ENCODE measurements at places on chromosomes 11 and 22. TPM values are rescaled to one million over a fixed set of nuclear protein-coding genes. Genes with fewer than 3 reads are reported as not detected.
A peak's percentile ranks its signal among the peaks of the same experiment; 100 is the strongest.

BUD13 gene
- 19.9 TPM for total RNA-seq

IGSF22 gene
- total RNA-seq, result 5.3 TPM

ARHGEF17 gene
- 0.23 TPM for total RNA-seq

- no peak overlapping the region for H3K4me3 ChIP-seq
- H3K27ac ChIP-seq, result no peak overlapping the region
- H3K36me3 ChIP-seq, result no peaks in the 10 kb centered on the region
- H3K4me1 ChIP-seq, result no peaks in the 10 kb centered on the region
Measured at GRCh38 chr11:7072401-7073028, 16.3 kb upstream of the RBMXL2 start.

DNA sequence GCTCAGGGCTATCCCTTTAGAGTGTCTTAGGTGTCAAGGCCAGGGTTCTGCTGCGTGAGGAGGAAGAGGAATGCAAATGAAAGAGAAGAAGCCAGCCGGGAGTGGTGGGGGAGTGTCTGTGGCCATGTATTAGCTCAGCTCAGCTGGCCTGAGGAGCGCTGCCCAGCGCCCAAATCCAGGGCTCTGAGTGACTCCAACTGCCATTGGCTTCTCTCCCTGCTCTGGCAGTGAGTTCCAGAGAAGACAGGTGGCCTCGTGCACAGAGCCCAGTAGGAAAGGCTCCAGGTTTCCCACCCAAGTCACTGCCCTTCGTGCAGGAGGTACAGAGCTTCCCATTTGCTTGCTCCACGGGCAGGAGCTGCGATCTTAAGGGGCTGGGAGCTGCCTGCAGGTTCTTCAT lies 302.0 kb downstream of the KIRREL3 start:
- no peak overlapping the region for H3K27ac ChIP-seq
- H3K4me3 ChIP-seq, result no peak overlapping the region
- DNase-seq, result no peak

- no peak for DNase-seq
- H3K36me3 ChIP-seq, result no peaks in the 10 kb centered on the region
- no peak overlapping the region for H3K4me3 ChIP-seq
- H3K27ac ChIP-seq, result no peak overlapping the region
Measured at GRCh38 chr22:44246615-44247326, 66.0 kb downstream of the SHISAL1 start.

DNA sequence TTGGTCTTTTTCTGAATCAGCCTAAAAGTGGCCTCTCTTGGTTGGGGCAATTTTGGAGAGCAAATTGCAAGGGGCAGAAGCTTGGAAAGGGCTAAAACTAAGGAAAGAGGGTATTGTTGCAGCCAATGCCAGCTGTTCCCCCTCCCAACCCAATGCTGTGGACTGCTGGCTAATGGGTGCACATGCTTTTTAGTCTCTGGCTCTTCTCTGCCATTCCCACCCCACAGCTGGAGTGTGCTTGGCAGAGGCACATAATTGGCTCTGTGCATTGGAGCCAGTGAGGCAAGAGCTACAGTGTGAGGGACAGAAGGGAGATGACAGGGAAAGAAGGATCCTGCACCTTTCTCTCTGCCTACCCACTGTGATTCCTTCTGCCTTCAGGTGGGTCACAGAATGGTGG lies 140.0 kb downstream of the NECTIN1 start:
- H3K27me3 ChIP-seq, result peaks cover 10% of the 10 kb centered on the region
- no peak overlapping the region for H3K4me3 ChIP-seq
- no peak overlapping the region for H3K27ac ChIP-seq
- no peaks in the 10 kb centered on the region for H3K36me3 ChIP-seq
- DNase-seq, result no peak

DNA sequence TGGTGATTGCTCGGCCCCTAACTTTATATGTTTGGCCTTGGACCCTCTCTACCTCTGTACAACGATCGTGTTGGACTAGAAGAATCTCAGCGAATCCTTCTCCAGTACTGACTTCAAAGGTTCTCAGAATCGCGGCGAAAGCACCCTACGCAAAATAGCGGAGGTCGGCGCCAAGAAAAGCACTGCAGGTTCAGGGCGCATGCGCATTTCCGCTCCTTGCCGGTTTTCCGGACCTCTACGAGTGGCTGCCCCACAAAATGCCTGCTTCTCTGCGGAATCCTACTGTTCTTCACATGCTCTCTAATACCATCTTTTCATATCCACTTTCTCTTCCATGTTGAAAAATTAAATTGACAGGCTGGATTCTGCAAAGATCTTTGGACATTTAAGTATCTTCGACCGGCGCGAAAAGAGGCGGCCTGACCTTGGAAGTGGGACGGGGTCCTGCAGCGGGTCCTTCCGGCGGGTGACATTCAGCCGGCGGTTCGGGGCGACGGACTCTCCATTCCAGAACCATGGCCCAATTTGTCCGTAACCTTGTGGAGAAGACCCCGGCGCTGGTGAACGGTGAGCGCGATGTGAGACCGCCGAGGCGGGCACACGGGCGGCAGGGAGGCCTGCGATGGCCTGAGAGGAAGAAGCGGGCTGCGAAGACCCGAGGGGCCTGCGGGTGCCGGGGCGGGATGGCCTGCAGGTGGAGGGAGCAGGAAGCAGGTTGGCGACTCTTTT lies at the start of gene ATP5MG:
ATP5MG (plus strand) TSS at position 456 of the 729 bp plus-strand sequence; CDS start at position 516, 60 bp downstream.
- peaks cover 18% of the 10 kb centered on the region for H3K36me3 ChIP-seq
- H3K27ac ChIP-seq, result peak within 1 kb of the TSS; percentile 82
- H3K27me3 ChIP-seq, result no peaks in the 10 kb centered on the region
- DNase-seq, result peak; percentile 94

- no peak for DNase-seq
- no peak overlapping the region for H3K27ac ChIP-seq
- H3K36me3 ChIP-seq, result no peaks in the 10 kb centered on the region
- no peak overlapping the region for H3K4me3 ChIP-seq
- H3K4me1 ChIP-seq, result no peaks in the 10 kb centered on the region
Measured at GRCh38 chr22:48210198-48210580, 1447.7 kb downstream of the TBC1D22A start.

GRCh38 chr22:49749885-49750510 lies 77.7 kb downstream of the BRD1 start:
- H3K4me3 ChIP-seq, result no peak overlapping the region
- H3K4me1 ChIP-seq, result no peaks in the 10 kb centered on the region
- DNase-seq, result no peak
- H3K27me3 ChIP-seq, result no peaks in the 10 kb centered on the region
- no peak overlapping the region for H3K27ac ChIP-seq

DNA sequence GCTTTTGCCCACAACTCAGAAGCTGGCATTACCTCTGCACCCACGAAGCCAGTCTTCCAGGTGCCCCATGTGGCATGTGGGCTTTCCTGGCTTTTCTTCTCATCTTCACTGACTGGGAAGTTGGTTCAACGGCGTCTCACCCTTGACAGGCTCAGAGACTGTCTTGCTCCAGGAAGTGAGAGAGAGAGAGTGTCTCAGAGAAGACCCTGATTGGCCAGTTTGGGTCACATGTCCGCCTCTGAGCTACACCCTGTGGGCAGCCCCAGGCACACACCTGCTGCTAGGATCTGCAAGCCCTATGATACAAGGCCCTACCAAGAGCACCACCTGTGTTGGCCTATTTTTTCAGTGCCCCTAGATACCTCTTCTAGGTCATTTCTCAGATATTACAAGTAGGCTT lies 39.0 kb downstream of the RTL6 start:
- no peak overlapping the region for H3K4me3 ChIP-seq
- no peaks in the 10 kb centered on the region for H3K27me3 ChIP-seq
- no peak overlapping the region for H3K27ac ChIP-seq
- H3K36me3 ChIP-seq, result no peaks in the 10 kb centered on the region

GRCh38 chr11:65329478-65329877 lies 4.2 kb upstream of the DPF2 start:
- H3K4me3 ChIP-seq, result no peak overlapping the region
- no peak for DNase-seq
- H3K36me3 ChIP-seq, result no peaks in the 10 kb centered on the region
- no peak overlapping the region for H3K27ac ChIP-seq
- H3K27me3 ChIP-seq, result no peaks in the 10 kb centered on the region
- H3K4me1 ChIP-seq, result peaks cover 6% of the 10 kb centered on the region

DNA sequence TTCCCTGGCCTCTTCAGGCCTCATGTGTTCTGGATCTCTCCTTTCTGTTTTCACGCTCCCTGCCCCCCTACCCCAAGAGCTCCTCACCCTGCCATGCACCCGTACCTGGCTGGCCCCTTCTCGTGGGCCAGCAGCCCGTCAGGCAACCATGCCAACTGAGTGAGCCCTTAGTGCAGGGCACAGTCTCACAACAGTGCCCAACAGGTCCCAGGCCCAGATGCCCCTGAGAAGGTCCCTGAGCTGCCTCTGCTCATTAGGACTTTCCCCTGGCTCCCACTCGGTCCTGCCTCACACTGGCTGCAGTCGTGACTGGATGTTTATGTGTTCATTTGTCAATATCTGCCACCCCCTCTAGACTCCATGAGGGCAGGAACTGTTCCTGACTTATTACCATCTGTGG lies 44.8 kb upstream of the IGSF9B start:
- H3K4me1 ChIP-seq, result no peaks in the 10 kb centered on the region
- no peak overlapping the region for H3K27ac ChIP-seq
- no peak overlapping the region for H3K4me3 ChIP-seq

GRCh38 chr22:37018815-37019308 lies 385 bp downstream of the TST start:
- H3K4me1 ChIP-seq, result peaks cover 8% of the 10 kb centered on the region
- DNase-seq, result no peak
- no peaks in the 10 kb centered on the region for H3K27me3 ChIP-seq
- H3K36me3 ChIP-seq, result no peaks in the 10 kb centered on the region
- H3K4me3 ChIP-seq, result peak overlapping the region; percentile 35
- peak overlapping the region; percentile 35 for H3K27ac ChIP-seq

DNA sequence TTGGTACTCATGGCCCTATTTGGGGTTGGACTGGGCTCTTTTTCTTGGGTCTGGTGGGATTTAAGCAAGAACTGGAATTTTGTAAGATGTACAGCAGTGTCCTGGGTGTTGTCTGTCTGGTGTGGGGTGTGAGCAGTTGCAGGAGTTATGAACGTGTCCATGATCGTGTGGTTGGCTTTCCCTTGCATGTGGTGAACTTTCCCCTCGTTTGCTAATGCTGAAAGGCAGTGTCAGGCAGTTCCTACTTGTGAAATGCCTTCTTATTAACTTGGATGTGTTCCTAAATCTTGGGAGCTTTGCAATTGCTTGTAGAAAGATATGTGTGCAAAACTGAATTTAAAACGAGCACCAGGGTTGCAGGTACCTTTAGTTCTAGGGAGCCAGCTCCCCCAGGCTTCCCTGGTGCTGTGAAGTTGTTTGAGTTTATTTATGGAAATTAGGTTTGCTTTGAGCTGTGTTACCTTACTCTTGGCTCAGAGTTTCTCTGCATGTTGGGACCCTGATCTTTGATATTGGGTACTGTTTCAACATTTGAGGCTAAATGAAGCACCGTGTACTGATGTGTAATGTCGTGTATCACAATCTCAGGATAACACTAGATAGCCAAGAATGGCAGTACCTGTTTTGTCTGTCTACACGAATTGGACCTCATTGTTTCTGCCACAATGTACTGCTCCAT lies 35.8 kb upstream of the HSD17B12 start:
- peaks cover 17% of the 10 kb centered on the region for H3K4me1 ChIP-seq
- peak overlapping the region; percentile 71 for H3K27ac ChIP-seq
- H3K4me3 ChIP-seq, result peak overlapping the region; percentile 90
- peaks cover 2% of the 10 kb centered on the region for H3K27me3 ChIP-seq
- no peaks in the 10 kb centered on the region for H3K36me3 ChIP-seq

Measured in CD4-positive, alpha-beta memory T cell (primary cell).